ENCODE measurements at places on chromosomes 11 and 22.

DNA sequence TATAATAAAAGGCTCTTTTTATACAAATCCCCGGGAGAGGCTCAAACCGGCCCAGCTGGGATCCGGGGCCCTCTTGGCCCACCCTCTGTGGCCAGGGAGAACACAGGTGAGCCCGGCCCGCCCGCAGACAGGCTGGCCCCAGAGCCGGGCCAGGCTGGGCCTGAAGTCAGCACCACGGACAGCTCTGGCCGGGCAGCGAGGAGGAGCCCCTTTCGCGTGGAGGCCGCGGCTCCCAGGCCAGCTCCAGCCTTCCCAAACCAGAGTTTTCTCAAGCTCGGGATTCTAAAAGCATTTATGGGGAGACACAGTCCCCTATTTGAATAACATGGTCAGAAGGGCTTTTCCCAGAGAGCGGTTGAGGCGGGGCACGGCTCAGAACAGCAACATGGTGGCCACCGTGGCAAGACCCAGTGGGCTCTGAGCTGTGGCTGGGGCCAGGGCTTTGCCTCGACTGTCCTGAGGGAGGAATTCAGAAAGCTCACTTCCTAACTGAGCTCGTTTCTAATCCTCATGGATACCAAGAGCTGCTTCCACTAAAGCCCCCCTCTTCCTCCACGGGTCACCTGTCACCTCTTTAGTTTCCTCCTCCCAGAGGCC, 115.4 kb downstream of the BRD1 start:
- DNase-seq, result no peak

DNA sequence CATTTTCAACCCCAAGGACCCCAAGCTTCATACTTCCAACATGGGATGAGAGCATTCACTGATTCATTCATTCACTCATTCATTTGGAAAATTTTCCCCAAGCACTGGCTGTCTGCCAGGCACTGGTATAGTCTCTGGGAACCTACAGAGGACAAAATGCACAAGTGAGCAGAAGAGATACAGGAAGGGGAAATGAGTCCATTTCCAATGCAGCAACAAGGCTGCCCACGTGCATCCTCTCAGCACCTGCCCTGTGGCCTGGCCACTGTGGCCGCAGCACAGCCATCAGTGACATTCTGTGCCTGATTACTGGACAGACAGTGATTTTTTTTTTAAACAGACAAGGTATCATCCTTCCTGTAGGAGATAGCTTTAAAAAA, 96.0 kb upstream of the PITPNB start:
- no peak for DNase-seq

- DNase-seq, result no peak
Observed at GRCh38 chr11:75797792-75798191, 17.2 kb upstream of the UVRAG start.

DNA sequence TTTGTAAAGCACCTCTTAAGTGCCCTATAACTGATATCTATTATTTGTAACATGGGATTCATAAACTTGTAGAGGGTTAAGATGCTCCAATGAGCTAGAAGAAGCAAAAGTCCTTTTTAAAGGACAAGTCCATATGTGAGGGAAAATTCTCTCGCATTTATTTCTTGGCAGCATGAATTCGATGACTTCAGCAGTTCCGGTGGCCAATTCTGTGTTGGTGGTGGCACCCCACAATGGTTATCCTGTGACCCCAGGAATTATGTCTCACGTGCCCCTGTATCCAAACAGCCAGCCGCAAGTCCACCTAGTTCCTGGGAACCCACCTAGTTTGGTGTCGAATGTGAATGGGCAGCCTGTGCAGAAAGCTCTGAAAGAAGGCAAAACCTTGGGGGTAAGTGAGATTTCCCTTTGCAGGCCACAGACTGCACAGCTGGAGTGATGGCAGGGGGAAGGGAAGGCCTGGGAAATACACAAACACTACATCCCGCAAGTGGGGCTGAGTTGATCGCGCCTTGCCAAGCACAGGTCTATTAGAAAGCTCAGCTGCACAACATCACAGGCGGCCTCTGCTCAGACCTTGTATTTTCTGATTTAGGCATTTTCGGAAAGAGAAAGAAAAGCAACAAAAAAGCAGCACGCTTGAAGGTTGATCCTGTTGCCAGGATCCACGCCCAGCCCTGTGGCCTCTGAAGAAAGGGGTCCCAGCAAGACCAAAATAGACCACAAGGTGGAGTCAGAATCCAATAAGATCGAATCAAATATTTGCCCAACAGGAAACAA, 1.5 kb downstream of the MS4A8 start:
- no peak for DNase-seq

DNA sequence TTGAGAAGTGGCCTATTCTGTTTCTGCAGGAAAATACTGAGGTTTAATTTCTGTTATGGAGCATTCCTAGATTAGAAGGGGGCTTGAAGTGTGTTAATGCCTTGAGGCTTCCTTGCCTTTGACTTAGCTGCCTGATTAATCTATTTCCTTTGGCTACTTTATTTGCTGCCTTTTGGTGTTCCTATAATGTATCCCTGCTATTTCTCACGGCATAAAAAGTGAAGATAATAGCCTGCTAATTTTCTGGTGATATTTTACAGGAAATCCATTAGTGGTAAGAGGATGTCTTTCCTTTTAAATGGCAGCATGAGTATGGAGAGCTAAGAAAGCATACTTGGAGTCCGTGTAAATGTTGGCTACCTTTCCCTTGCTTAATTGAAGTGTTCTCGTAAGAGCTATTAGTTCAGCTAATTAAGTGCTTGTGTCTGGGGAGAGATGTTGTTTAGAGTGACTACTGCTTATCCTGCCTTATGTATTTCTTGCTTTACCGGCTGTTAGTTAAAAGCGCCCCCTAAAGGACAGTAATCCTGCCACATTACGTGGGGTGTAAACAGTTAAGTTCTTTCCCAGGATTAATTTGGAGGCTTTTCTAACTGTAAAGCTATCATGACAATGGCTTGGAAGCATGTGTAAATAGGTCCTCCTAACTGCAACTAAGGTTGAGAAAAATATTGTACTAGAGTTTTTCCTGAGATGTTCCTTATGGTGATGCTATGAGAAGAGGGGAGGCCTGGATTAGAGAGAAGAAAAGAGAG, 45.6 kb downstream of the ZNF280B start:
- no peak for DNase-seq

DNA sequence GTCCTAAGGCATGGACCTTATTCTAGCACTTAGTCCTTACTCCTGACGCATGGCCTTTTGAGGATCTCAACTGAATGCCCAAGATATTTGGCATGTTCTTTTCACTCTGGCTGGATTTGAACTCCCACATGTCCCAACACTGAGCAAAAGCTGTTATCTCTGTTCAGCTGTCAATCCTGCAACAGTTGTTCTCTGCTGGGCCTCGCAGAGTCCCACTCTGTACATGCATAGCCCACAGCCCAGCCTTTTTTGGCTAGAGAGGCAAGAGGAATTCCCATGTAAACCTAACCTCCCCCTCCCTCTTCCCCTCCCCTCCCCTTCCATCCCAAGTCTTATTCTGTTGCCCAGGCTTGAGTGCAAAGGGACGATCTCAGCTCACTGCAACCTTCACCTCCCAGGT, 21.8 kb upstream of the DRG1 start:
- DNase-seq, result no peak

GRCh38 chr22:17264321-17265052, 45.3 kb upstream of the ADA2 start:
- DNase-seq, result no peak

GRCh38 chr22:38304526-38304925, 12.7 kb downstream of the CSNK1E start:
- DNase-seq, result no peak

GRCh38 chr11:35742707-35743454, 80.3 kb downstream of the TRIM44 start:
- no peak for DNase-seq

- no peak for DNase-seq
Observed at GRCh38 chr11:47932544-47932943, 47.8 kb upstream of the PTPRJ start.

DNA sequence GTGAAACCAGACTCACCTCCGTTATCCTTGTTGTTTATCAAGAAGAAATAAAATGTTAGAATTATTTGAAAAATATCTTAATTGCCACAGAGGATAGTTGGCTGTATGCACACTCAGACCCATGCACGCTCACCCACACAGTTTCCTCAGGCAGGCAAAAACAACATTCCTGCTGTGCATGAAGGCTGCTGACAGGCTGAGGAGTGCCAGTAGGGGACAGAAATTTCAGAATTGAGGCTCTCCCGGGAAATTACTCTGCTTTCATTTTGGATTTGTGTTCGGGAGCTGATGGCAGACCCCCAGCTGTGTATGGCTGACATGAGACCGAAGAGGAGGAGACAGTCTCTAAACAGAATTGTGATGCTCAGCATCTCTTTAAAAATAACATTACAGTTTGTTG, 87.5 kb downstream of the AMOTL1 start:
- no peak for DNase-seq

DNA sequence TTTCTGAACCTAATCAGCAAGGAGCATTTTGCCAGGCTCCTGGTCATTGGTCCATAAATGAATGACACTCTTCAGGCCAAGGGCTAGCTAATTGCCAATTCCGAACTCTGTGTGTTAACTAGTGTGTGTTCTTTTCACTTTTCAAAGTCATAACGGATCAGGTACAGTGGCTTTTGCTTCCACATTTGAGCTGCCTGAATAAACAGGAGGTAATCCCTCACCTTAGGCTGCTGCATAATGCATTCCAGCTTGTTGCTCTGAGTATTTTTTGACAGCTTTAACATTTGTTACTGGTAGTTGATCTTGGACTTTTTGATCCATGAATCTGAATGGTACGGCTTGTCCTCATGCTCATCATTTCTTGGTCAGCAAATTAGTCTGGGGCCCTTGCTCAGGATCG, 485.1 kb downstream of the CNTN5 start:
- DNase-seq, result no peak

DNA sequence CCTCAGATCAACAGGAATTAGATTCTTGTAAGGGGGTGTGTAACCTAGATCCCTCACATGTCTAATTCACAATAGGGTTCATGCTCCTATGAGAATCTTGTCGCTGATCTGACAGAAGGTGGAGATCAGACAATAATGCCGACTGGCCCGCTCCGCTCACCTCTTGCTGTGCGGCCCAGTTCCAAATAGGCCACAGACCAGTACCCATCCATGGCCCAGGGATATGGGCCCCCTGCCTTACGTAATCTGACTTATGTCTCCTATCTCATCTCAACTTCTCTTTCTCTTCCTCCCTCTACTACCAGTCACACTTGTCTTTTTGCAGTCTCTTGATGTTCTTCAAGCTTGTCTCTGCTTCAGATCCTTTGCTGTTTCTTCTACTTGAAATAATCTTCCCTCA, 70.0 kb downstream of the CWF19L2 start:
- no peak for DNase-seq

- DNase-seq, result no peak
Observed at GRCh38 chr11:27277843-27278242, 85.2 kb downstream of the CCDC34 start.

DNA sequence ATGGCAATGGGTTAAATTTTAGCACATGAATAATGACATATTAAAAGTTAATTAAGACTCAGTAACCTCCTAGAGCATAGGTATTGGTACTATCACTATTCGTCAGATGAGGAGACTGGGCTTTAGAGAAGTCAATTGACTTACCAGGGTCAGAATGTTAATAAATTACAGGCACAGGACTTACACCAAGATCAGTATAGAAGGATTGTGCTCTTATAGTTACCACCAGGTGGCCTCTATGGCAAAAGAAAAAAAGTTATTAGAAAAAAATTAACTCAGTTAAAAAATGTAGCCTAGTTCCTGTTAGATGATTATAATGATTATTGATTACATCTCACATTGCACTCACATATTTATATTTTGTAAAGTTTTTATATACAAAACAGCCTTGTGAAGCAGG, 1163.7 kb downstream of the FAM181B start:
- no peak for DNase-seq

- DNase-seq, result no peak
Observed at GRCh38 chr11:35029979-35030682, 108.8 kb upstream of the CD44 start.

GRCh38 chr11:130227373-130227772, 67.8 kb downstream of the ST14 start:
- no peak for DNase-seq

DNA sequence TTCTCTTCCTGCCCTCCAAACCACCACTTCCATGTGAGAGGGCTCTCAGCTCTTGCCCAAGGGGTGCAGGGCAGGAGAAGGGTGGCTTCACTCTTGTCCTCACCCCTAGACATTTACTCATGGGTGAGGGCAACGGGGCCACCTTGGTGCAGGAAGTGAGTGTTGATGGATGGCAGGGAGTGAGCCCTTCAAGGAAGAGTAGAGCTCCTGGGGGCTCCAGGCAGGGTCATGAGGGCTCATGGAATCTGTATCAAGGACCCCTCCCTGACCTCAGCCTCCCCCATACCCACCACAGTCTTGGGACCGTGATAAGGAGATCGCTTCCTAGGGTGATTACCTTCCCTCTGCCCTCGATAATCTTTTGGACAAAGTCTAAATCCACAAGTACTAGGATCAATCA, 37.8 kb downstream of the TSPAN18 start:
- no peak for DNase-seq

- no peak for DNase-seq
Observed at GRCh38 chr11:123264431-123264780, 69.4 kb upstream of the CLMP start.

GRCh38 chr22:25365491-25366261, 146.2 kb downstream of the CRYBB2 start:
- DNase-seq, result no peak

- DNase-seq, result no peak
Observed at GRCh38 chr22:20111689-20112622, 3.9 kb upstream of the RANBP1 start.

GRCh38 chr11:8354622-8355415, 91.1 kb upstream of the LMO1 start:
- DNase-seq, result no peak

DNA sequence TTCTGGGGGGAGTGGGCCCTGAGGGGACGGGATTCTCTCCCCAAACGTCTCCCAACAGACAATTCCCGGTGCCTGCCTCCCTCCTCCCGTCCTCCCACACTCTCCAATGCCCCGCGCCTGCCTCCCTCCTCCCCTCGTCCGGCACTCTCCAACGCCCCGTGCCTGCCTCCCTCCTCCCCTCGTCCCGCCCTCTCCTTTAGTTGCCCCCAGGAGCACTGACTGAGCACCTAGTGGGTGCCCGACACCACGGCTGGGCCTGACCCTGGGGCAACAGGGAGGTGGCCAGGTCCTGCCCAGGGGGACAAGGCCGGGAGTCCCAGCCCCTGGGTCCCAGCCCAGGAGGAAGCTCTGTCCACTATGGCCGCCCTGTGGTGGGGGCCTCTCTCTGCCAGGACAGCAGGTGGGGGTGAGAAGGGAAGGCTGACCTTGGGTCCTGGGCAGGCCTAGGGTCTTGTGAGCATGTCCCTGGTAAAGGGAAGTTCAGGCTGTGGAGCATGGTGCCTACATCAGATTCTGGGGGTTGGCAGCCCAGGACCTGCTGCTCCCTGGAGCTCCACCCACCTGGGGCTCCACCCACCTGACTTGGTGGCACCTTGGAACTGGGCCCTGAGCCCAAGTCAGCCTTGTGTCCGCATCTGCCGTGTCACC, 942.3 kb downstream of the BRD1 start:
- DNase-seq, result no peak

Measured in stimulated activated CD8-positive, alpha-beta memory T cell treated with anti-CD3 and anti-CD28 coated beads, Interleukin-15, amount 100 ng/mL, for 24 hours (primary cell).